A549 treated with Mapracorat at 1 μM for 4 hours (cell line): ENCODE measurements at places on chromosomes 2 and 18. TPM values are rescaled to one million over a fixed set of nuclear protein-coding genes. Genes with fewer than 3 reads are reported as not detected.

MOB4 gene
- total RNA-seq: 20.0 to 32.3 TPM (median 27.3 TPM) in 5 replicates

FHOD3 gene
- 2.2 to 2.8 TPM (median 2.4 TPM) in 5 replicates for total RNA-seq

SLC4A5 gene
- total RNA-seq: 0.07 to 0.41 TPM (median 0.36 TPM) in 5 replicates

LAMA3 gene
- 43.8 to 64.9 TPM (median 60.1 TPM) in 5 replicates for total RNA-seq

PSD4 gene
- total RNA-seq: 10.4 to 14.6 TPM (median 12.8 TPM) in 5 replicates

MALL gene
- total RNA-seq: 139 to 166 TPM (median 147 TPM) in 5 replicates

ZNF521 gene
- total RNA-seq: not detected in 5 replicates

CNGA3 gene
- 0.06 TPM in 1 of 5 replicates, not detected in the others for total RNA-seq

PSME4 gene
- total RNA-seq: 44.4 to 48.6 TPM (median 46.5 TPM) in 5 replicates

GBX2 gene
- 1.0 to 3.3 TPM (median 3.0 TPM) in 5 replicates for total RNA-seq

INSIG2 gene
- total RNA-seq: 10.3 to 14.2 TPM (median 11.7 TPM) in 5 replicates

SNORC gene
- total RNA-seq: 4.7 to 14.3 TPM (median 11.0 TPM) in 5 replicates

ERFE gene
- 6.6 to 9.1 TPM (median 8.3 TPM) in 5 replicates for total RNA-seq

RALBP1 gene
- total RNA-seq: 26.5 to 31.4 TPM (median 29.3 TPM) in 5 replicates

AKAIN1 gene
- not detected in 5 replicates for total RNA-seq

MTHFD2 gene
- total RNA-seq: 136 to 148 TPM (median 145 TPM) in 5 replicates

TDRD15 gene
- total RNA-seq: not detected in 5 replicates

VWA3B gene
- total RNA-seq: 0.33 to 0.80 TPM (median 0.37 TPM) in 3 of 5 replicates, not detected in the others

GREB1 gene
- 2.6 to 4.0 TPM (median 3.2 TPM) in 5 replicates for total RNA-seq
